ENCODE measurements at places on chromosomes 5 and 9.

DNA sequence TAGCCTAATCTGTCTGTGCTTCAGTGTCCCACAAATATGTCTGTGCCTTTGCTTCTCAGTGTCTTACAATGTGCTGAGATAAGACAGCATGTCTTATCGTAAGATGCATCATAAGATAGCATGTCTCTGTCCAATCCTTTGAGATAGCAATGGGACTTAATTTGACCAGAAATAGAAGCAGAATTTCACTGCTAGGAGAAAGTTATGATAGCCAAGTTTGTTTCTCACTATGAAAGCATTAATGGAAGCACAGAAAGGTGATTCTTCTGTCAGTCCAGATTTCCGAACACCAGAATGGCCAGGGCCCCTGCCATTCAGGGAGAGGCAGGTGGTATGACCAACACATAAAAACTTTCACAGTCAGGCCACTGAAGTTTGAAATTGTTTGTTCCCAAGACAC, 111.4 kb downstream of the TRIM32 start:
- no peak for DNase-seq

DNA sequence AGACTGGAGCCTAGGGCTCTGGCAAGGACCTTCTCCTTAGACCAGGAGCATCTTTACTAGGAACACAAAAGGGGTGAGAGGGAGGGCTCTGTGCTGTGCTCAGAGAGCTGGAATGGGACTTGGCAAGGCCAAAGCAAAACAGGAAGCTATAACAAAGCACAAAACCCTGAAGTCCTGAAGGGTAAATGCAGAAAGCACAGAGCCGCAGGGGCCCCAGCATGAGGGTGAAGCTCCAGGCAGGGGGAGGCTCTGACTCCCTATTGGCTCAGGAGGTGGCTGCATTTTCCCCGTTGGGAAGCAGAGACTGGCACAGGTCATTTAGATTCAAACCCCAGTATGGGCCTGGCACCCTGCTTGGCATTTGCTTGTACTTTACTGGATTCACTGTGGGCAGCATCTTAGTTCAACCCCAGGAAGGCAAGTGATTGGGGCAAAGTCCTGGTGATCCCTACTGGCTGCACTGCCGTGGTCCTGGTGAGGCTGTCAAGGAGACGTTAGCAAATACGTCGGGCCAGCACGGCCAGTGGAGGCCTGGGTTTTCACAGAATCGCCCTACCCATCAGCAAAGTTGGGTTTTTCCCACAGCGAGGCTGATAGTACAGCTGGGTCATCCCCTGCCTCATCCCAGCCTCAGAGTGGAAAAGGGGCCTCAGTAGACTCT, 46.3 kb downstream of the GGTA1 start:
- no peak for DNase-seq

GRCh38 chr9:33510262-33511183, 13.5 kb upstream of the ANKRD18B start:
- no peak for DNase-seq

DNA sequence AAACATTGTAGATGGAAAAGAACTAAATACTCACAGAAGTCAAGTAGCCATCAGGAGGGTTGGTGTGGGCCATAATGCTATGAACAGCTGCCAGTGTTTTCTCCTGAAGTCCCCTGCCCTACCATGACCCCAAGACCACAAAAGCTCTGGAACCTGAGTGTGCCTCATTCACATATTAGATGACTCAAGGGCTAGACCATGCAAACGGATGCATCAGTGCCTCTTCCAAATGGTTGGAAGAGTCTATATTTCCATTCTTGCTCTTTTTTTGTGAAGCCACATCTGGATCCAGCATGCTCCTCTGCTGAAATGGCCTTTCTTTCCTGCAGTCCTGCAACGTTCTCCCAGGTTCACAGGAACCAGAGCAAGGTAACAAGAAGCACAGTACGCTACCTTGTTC, 136.6 kb upstream of the EPB41L4A start:
- no peak for DNase-seq

DNA sequence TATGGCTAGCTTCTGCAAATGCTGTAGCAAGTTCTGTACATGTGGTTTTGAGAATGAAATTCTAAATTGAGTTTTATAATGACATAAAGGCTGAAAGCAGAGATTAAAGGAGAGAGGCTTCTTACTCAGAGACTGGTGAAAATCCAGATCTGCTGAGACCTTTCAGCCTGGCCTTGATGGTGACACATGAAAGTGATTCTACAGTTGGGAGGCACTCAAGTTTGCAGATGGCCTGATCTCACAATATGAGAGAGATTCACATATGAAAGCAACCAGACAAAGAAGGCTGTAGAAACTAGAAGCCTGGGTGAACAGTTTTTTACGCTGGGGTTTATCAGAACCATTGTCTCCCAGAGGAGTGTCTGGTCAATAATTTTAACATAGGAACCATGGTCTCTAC, 49.0 kb downstream of the RAB3C start:
- DNase-seq = no peak

- no peak for DNase-seq
Measured at GRCh38 chr9:119026120-119026519, 343.1 kb downstream of the BRINP1 start.

- no peak for DNase-seq
Measured at GRCh38 chr5:133328800-133329199, 277.0 kb downstream of the HSPA4 start.

All from NCI-H460 (cell line).